ENCODE measurements at places on chromosomes 16 and 17.

- no peak for DNase-seq
Observed at GRCh38 chr16:19967963-19968362, 83.3 kb upstream of the GPRC5B start.

DNA sequence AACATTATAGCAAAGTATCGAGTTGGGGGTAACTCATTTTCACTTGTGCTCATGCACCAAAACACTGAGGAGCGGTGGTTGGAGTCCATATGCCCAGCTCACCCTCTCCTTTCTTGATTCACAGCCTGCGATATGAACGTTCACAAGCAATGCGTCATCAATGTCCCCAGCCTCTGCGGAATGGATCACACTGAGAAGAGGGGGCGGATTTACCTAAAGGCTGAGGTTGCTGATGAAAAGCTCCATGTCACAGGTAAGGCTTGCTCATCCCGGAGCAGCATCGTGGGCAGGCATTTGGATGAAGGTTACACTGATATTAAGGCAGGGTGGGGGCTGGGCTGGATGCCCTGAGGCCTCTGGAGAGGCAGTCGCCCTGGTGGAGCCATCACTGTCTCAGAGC is 189.7 kb upstream of the CACNG5 start:
- DNase-seq, result no peak

GRCh38 chr16:75019007-75019406 is 20.2 kb downstream of the ZNRF1 start:
- no peak for DNase-seq

GRCh38 chr17:40179923-40180659 is 2.8 kb downstream of the RAPGEFL1 start:
- no peak for DNase-seq

- DNase-seq, result no peak
Observed at GRCh38 chr17:79434215-79434614, 176.6 kb downstream of the RBFOX3 start.

DNA sequence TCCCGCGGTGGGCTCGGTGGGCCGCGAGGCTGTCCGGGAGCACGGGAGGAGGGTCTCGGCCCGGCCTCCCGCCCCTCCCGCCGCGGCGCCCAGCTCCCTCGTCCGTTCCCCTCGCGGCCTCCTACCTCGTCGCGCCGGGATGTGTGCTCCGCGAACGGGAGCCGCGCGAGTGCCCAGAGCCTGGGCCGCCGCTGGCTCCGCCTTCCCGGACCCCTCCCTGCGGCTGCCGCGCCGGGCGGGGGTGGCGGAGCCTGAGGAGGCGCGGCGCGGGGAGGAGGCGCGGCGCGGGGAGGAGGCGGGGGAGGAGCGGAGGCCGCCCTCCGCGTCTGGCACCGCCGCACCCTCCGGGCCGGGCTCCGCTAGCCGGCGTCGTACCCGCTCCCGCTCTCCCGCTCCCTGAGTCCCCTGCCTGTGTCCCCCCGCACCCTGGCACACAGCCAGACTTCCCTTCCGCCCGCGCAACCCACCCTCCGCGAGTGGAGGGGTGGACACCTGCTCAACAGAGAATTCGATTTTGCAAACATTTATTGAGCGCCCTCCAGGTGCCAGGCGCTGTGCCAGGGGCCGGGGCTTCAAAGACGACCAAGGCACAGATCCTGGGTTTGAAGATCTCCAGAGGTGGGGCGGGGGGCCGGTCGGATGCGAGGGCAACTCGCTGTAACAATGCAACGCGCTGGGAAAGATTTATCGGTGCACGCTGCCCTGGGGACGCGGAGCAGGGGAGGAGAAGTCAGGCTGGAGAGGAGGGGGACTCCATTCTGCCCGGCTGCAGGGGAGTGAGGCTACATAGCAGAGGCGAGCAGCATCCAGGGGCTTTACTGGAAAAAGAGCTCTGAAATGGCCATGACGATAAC is at the start of gene MPP3:
Gene MPP3, minus strand, starts transcription at position 171 of the 854 bp plus-strand sequence. CDS start 1,240 bp downstream, outside the sequence.
- peak; percentile 71 for DNase-seq

DNA sequence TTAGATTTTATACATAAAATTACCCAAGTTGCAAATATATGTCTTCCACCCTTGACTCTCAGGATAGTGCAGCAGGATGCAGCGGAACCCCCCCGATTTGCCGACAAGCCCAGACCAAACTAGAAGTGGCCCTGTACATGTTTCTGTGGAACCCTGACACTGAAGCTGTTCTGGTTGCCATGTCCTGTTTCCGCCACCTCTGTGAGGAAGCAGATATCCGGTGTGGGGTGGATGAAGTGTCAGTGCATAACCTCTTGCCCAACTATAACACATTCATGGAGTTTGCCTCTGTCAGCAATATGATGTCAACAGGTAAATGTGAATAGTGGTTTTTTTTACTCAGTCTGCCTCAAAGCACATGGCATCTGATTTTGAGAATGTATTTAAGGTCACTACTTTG is 70.7 kb downstream of the OMG start:
- no peak for DNase-seq

DNA sequence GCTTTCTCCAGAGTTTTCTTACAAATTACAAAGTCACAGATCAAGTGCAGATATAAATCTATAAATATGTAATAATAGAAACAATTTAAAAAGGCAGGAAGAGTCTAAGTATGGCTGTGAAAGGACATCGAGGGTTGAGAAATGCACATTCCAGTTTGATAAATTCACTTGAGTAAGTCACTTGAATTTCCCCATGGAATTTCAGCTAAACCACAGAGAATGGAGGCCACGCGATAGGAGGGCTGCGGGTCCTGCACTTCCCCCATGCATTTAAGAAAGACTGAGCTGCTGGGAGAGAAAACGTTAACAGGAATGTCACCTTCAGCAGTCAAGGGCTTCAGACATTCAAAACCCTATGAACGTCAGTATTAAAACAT is 6.1 kb upstream of the MXRA7 start:
- peak; percentile 92 for DNase-seq

- no peak for DNase-seq
Observed at GRCh38 chr16:73010150-73010676, 37.7 kb downstream of the ZFHX3 start.

- no peak for DNase-seq
Observed at GRCh38 chr16:75942351-75942750, 216.1 kb upstream of the CPHXL start.

DNA sequence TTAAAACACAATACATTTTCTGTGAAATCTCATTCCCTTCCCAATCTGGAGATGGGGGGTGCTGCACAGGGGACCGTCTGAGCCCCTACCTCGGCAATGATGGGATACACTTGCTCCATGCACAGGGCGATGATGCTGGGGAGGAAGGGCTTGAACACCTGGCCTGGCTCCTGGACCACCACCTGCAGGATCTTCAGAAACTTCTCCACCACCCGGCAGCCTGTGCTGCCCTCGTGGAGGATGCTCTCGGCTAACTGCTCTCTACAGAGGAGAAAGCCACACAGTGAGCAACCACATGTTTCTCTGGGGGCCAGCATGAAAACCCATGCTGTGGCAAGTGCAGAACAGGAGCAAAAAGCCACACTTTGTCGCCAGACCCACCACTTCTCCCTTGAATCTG is 42.4 kb upstream of the GSG1L start:
- DNase-seq, result no peak

- no peak for DNase-seq
Observed at GRCh38 chr17:3959921-3960601, 4.2 kb downstream of the ATP2A3 start.

DNA sequence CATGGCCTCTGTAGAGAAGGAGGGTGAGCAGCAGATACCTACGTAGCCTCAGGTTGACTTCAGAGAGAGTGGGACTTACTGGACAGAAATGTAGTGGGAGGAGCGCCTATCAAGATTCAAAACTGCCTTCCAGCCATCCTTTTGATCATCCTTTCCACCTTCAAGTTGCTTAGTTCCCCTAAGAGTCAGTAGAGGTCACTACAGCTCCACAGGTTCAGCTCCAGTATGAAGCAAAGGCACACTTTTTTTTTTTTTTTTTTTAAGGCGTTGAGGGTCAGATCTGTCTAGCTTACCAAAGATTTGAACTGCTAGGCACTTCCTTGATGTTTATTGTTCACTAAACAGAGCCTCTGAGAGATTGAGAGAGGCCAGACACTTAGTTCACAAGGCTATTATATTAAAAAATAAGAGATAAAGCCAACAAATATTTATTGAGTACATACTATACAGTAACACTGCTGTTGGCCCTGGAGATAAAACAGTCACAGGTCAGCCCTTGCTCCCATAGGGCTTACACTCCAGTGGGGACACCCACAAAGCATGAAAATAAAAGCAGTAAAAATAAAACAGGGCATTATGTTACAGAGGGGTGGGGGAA is 3.1 kb downstream of the RNF227 start:
- peak; percentile 69 for DNase-seq

- DNase-seq, result no peak
Observed at GRCh38 chr16:70417661-70418060, 21.2 kb downstream of the ST3GAL2 start.

- DNase-seq, result no peak
Observed at GRCh38 chr17:35345445-35345925, 27.9 kb downstream of the SLFN11 start.

DNA sequence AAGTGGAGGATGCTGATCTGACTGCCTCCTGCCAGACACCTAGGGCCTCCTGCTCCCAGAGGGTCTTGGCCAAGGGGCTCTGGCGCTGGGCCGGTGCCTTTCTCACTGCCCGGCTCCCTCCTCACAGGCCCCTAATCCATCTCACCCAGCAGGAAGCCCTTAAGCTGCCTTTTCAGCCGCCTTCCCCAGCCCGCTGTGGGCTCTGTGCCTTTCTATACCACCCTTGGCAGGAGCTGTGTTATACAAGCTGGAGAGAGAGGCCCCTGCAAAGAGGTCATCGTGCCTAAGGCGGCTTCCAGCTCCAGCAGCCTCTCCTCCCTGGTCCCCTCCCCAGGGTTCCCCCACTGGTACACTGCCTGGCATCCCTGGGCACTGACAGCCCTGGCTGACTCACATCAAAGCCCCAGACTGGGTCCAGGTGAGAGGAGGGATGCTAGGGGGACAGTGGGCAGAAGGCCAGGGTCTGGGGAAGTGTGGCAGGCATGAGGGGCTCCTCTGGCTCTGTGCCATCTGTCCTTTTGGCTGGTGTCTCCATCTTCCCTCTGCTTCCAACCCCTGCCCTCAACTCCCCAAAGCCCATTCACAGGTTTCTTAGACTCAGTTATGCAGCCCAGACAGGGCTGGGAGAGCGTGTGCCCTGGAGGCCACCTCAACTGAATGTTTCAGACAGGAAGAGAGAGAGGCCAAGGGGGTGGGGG is 15.3 kb upstream of the FZD2 start:
- DNase-seq, result no peak
